ENCODE measurements at places on chromosomes 5 and 9. TPM values are rescaled to one million over a fixed set of nuclear protein-coding genes. Genes with fewer than 3 reads are reported as not detected.

Gene HACD4
- 2.0 TPM for total RNA-seq

Gene NRG2
- total RNA-seq: 0.98 TPM

Gene PCDHGA8
- total RNA-seq: 4.0 TPM

Gene HEXB
- 210 TPM for total RNA-seq
